ENCODE measurements at places on chromosomes 6 and 20. TPM values are rescaled to one million over a fixed set of nuclear protein-coding genes. Genes with fewer than 3 reads are reported as not detected.

The FNDC11 gene
- total RNA-seq = 0.27 TPM

The ZBTB46 gene
- 0.31 TPM for total RNA-seq

The ZNF831 gene
- total RNA-seq = 10.9 TPM

The ENPP5 gene
- total RNA-seq = 0.68 TPM

- no peaks in the 10 kb centered on the region for H3K36me3 ChIP-seq
- H3K4me3 ChIP-seq = no peak overlapping the region
- DNase-seq = no peak
- H3K4me1 ChIP-seq = no peaks in the 10 kb centered on the region
- peaks cover 40% of the 10 kb centered on the region for H3K27me3 ChIP-seq
- H3K27ac ChIP-seq = no peak overlapping the region
Measured at GRCh38 chr20:62222972-62223371, 2.9 kb upstream of the HRH3 start.

DNA sequence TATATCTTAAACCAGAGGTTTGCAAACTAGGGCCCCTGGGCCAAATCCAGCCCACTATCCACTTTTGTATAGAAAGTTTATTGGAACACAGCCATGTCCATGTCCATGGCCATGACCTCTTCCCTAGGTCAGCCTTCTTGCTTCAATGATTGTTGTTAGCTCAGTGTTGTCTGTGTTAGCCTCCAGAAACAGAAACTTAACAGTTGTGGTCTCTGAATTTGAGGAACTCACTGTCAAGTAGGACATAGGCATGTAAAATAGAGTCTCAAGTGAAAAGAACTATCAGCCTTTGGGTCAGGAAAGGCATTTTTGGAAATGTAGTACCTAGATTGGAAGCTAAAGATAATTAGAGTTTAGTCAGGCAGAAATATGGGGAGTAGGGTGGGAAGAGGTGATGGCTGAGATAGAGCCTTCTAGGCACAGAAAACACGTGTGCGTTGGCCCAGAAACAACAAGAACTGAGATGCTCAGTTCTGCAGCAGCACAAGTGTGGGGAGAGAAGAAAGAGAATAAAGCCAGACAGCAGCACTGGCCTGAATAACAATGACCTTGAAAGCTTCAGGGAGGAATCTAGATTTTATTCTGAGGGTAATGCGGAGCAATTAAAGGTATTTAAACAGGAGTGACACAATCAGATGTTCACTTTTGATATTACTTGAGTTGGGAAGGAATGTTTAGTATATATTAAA is 87.0 kb upstream of the OLIG3 start:
- DNase-seq = no peak
- H3K27ac ChIP-seq = no peak overlapping the region
- no peaks in the 10 kb centered on the region for H3K27me3 ChIP-seq

DNA sequence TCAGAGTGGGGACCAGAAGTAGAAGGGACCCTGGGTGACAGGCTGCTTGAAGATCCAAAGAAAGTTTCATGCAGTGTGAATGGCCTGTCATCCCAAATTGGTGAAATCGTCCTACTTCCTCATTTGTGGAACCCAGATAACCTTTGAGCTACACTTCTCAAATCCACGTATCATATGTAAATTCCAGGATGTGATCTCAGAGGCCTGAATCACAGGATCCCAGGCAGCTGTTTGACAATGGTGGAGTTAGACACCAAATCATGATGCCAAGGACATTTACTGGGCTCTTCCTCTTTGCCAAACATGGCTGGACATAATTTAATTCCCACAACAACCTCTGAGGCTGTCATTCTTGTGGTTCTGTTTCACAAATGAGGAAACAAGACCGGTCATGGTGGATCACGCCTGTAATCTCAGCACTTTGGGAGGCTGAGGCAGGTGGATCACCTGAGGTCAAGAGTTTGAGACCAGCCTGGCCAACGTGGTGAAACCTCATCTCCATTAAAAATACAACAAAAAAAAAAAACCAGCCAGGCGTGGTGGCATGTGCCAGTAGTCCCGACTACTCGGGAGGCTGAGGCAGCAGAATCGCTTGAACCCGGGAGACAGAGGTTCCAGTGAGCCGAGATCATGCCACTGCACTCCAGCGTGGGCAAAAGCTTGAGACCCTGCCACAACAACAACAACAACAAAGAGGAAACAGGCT is 39.9 kb upstream of the TTPAL start:
- peaks cover 7% of the 10 kb centered on the region for H3K27me3 ChIP-seq
- H3K4me3 ChIP-seq = no peak overlapping the region
- no peaks in the 10 kb centered on the region for H3K36me3 ChIP-seq
- DNase-seq = no peak
- H3K27ac ChIP-seq = no peak overlapping the region
- H3K4me1 ChIP-seq = no peaks in the 10 kb centered on the region
